Effector memory CD8-positive, alpha-beta T cell (primary cell): ENCODE measurements at places on chromosomes 7 and 10.

DNA sequence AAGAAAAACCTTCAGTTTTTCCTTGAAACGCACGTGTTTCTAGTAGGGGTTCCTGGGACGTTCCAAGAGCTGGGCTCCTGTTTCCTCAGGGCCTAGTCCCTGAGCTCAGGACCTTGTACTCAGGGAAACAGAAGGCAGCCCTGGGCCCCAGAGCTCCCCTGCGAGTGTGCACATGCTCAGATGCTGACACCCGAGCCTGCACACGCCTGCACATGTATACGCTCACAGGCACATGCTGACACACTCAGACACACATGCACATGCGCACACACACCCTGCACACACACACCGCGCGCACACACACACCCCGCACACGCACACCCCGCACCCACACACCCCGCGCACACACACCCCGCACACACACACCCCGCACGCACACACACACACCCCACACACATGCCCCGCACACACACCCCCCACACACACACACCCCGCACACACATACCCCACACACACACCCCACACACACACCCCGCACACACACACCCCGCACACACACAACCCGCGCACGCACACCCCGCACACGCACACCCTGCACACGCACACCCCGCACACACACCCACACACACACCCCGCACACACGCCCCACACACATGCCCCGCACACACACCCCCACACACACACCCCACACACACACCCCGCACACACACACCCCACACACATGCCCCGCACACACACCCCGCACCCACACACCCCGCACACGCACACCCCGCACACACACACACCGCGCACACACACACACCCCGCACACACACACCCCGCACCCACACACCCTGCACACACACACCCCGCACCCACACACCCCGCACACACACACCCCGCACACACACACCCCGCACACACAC lies 52.2 kb downstream of the CALML3 start:
- no peak for DNase-seq

DNA sequence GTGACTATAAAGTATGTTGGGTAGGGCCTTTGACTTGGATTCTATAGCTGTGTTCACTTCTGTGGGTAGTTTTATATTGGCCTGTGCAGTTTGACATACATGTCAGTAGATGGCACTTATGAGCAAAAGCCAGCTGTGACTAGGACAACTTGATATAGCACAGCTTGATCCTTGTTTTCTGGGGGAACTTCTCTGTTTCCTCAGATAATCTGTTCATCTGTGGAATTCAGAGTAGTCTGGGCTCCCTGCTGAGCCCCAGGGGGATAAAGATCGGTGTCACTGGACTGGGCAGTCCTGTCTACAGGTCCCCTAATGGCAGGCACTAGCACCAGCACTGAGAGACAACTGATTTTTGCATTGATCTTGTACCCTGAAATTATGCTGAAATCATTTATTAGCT lies 25.4 kb downstream of the CYP2C9 start:
- no peak for DNase-seq

GRCh38 chr7:43484678-43485395 lies 98.1 kb upstream of the STK17A start:
- DNase-seq, result no peak

DNA sequence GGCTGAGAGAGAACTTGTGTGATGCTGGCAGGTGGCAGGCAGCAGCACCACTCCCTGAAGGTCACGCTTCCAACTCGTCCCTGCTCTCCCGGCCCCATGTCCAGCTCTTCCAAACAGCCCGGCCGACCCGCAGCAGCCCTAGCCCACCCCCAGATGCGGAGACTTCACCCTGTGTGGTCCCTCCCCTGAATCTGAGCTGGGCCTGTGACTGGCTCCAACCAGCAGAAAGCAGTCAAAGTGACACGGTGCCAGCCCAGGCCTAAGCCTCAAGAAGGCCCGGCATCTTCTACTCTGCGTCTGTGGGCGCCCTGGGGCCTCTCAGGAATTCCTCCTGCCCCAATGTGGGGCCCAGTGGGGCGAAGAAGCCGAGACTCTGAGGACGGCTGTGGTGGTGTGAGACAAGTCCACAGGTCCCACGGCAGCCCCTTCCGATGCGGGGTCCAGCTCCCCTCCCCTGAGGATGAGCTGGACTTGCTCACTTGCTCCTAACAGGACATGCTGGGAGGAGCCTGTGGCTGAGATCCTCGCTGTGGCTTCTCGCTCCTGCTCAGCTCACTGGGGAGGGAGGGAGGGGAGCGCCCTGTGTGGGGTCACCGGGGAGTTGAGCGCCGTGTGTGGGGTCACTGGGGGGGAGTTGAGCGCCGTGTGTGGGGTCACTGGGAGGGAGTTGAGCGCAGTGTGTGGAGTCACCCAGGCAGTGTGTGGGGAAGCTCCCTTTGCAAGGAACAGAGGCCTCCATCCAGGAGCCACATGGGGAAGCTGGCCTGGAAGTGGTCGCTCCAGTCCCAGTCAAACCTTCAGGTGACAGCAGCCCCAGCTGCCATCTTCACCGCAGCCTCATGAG lies 9.5 kb downstream of the STK32C start:
- no peak for DNase-seq

DNA sequence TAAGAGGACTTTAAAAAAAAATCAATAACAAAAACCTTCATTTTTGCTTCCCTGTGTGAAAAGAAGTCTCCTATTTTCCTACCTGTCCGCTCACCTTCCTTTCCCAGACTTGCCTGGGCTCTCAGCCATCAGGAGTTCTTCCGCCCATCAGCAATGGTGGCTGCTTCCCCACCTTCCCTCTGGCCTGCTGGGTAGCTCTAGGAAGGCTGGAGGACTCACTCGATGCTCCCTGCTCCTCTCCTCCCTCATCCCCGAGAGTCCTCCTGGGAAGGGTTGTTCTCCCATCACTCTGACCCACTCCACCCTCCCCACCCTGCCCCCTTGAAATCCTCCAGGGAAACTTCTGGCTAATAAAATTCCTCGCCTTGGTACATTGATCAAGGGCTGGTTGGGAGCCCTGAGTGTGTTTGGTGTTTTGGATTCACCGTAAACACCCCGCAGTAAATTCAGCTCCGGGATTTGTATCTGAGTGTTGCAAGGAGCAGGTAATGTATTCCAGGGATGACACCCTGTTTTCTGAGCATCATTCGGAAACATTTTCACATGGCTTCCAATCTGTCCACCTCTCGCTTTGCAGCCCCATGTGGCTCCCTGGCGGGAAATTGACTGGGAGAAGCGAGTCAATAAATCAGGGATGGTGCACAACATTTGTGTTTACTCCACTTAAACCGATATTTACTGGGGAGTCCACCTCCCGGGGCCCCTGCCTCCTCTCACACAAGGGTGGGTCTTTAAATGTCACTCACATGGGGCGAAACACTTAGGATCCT lies 126.4 kb upstream of the SDK1 start:
- no peak for DNase-seq

DNA sequence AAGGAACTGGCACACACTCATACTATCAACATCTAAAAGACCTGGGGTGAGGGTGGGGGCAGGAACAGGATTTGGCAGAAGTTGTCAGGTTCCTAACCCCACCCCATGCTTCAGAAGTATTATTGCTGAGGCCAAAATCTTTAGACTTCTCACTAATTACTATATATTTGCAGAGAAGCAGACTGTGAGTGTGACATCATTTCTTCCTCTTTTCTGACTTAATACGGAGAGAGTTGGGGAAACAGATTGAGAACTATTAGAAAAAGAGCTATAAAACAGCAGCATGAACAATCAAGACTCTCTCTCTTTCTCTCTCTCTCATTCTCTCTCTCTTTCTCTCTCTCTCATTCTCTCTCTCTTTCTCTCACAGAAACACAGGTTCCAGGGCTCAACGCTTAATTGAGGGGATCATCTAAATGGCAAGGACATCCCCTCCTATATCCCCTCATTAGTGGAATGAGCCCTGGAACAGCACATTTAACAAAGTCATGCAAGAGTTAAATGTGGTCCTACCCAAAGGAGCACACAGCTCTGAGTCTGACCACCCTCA lies 94.8 kb downstream of the KCNMA1 start:
- DNase-seq, result no peak

DNA sequence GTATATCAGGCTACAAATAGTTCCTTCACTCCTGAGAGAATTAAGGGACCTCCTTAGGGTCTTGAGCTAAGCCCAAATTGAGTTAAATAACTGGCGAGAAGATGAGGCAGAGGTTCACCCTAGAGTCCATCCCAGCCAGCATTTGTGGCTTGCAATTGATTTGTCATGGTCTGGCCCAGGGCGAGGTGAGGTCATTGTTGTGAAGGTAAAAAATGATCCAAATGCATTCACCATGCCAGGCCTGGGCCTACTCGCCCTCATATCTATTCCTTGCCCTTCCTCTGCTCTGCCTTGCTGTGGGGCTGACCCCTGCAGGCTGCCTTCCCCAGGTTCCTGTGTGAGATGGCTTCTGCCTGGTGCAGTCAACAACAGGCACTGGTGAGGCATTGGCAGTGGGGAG lies 207.2 kb downstream of the ZNF365 start:
- DNase-seq, result no peak

DNA sequence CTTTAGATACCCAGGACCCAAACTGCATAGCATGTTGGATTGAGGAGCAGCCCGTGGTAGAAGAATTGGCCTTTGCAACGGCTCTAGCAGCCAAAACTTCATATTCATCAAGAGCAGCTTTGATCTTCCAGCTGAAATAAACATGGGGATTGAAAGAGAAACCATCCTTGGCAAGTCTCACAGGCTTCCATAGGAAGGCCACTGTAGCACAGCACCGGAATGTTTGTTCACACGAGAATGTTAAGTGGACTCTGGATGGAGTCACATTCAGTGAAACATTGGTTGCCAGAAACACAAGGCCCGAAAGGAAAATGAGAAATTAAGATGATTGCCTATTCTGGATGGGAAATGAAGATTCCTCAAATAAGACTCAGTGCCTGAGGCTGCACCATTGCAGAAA lies 97.4 kb downstream of the RAB18 start:
- no peak for DNase-seq

DNA sequence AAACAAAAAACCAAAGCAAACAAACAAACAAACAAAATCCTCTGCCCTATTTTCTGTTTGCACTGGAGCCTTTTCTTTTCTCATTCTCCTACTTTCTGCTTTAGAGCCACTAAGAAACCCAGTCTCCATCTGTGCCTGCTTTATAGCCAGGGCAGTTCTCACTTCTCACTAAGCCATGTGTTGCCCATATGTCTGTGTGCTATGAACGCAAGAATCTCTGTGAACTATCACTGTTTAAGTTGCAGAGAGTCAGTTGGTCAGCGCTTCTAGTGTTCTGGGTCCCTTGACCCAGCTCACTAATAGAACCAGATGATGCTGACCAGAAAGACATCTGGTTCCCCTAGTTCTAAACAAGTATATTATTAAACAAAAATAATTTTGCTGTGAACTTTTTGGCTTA lies 81.4 kb downstream of the FAM185A start:
- no peak for DNase-seq

DNA sequence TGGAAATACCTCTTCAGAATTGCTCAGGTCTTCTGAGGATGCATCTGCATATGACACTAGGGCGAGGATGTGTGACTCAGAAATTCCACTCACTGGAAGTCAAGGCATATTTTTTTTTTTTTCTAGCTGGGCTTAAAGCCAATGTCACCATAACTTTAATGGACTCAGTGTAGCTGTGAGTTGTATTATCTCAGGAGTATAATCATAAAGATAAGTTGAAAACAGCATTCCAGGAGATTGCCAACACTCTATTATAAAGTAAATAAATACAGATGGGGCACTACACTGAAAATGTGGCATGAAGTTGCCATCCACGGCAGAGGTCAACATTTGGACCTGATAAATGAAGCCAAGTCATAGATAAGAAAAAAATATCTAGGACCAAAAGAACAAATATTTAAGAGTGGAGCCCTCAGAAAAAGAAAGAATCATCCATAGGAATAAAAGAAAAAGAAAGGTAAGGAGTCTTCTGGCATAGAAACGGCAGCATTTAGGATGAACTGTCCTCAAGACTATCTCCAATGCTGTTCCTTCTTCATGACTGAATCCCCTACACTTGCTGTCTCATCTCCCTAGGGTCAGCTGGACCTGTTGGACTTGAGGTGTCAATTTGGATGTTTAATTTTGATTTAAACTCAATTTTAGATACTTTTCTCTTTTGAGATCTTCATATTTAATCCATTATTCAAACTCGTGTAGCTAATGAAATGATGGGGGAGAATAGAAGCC lies 72.9 kb upstream of the CAV2 start:
- no peak for DNase-seq

DNA sequence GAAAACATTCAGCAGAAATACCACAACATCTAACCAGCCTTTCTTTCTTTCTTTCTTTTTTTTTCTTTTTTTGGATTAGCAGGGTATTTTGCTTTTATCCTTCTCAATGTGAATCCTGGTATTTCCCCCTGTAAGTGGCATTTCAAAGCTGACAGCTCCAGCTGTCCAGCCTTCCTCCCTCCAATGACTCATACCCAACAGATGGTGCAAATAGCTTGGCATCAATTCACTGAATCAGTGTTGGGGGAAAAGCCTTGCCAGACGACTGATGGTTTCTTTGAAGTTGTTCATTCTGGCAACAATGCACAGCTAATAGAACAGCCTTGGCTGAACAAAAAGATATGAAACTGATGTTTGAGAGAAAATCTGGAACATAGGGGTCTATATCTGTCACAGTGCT lies 316.8 kb upstream of the STEAP1 start:
- DNase-seq, result no peak

GRCh38 chr10:18203471-18203870 lies 63.2 kb downstream of the CACNB2 start:
- no peak for DNase-seq

DNA sequence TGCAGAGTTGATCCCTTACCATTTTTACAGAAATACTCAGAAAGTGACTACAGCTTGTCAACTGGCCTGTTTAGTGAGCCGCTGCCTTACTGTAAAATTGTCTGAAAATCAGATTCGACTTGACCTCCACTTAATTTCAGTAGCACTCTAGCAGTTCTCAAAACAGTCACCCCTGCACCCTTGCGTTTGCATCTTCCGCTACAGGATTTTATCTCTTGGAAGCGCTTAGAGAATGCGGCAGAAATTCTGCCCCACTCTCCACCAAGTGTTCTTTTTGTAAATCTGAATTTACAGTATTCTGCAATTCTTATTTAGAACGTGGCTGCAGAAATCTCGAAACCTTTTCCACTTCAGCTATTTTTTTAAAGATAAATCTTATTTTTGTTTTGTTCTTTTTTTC lies 1.9 kb upstream of the TWIST1 start:
- no peak for DNase-seq

DNA sequence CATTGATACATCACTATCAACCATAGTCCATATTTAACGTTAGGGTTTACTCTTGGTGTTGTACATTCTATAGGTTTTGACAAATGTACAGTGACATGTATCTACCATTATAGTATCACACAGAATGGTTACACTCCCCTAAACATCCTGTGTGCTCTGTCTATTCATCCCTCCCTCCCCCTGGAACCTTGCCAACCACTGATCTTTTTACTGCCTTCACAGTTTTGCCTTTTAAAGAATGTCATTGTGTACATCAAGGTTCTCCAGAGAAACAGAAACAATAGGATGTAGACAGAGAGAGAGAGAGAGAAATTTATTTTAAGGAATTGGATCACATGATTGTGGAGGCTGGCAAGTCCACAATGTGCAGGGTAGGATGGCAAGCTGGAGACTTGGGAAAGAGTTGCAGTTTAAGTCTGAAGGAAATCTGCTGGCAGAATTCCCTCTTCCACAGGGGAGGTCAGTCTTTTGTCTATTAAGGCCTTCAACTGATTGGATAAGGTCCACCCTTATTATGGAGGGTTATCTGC lies 45.1 kb upstream of the CCNJ start:
- no peak for DNase-seq
